ENCODE measurements at places on chromosomes 3 and 15.

DNA sequence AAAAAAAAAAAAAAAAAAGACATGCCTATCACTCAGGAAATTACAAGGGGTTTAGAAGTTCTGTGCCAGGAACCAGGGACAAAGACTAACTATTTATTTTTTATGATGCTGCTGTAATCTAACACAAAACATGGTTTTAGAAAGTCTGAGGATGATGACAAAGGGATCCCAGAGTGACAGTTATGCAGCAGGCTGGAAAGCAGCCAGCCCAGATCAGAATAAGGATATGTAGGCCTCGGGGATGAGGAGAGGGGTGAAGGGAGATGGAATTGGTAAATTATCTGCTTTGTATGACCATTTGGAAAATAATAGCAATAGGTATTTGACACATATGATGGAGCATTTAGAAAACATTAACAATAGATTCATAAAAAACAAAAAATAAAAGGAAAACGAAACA lies 34.1 kb upstream of the NMD3 start:
- no peak for DNase-seq

DNA sequence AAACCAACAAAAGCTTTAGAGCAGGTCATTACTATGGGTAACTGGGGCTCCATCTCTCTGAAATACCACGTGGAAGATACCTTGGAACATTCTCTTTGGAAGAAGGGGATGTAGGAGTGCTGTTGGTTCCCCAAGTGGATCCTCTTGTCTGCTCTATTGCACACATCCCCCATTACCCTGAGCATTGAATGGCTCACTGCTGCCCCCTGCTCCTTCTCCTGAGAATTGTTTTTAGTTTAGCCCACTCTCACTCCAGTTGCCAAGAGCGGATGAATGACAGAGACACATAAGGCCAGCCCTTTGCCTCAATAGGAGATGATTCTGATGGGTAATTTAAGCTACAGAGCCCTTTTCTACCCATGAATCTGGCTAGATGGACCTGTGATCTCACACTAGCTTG lies 135.6 kb upstream of the SUCLG2 start:
- DNase-seq, result no peak

- no peak for DNase-seq
Observed at GRCh38 chr3:94069194-94069813, 6.4 kb downstream of the NSUN3 start.

GRCh38 chr3:56321892-56322291 lies 146.4 kb downstream of the ERC2 start:
- no peak for DNase-seq
